Muscle of back (tissue), 13 donors: ENCODE measurements at places on chromosomes 5 and 9.

DNA sequence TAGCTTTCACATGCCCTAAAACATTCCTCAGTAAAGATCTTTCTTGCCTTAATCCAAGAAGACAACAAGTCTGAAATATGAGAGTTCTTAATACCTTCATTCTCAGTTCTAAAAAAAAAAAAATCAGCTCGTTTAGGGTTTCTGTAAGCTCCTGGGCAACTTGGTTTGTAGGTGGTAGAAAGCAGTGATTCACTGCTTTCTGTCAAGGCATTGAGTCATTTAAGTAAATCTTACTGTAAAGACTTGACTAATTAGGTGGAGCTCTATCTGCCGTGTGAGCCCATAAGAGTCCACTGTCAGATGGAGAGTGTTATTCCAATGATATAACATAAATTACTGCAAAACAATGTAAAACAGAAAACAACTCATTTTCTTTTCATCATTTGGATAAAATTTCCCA, 56.1 kb upstream of the MAST4 start:
- DNase-seq, result no peak

DNA sequence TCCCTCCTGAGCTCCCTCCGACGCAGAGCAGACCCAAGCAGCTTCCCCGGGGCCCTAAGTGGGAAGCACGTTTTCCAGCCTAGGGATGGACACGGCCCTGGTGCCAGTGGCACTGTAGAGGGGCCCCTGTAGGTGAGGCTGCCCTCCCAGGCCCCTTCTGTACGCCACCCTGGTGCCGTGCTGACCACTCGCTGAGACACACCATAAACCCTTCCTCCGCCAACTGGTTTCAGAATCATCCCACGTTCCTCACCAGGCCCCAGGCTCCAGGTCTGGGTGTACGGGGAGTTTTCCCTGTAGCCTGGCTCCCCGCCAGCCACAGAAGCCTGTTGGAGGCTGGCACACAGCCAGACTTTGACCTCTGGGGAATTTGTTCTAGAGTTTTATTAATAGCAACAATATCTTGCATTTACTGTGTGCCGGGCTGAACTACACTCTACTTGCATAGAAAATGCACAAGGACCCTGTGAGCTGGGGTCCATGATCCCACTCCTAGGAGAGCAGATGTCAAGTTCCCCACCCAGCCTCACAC, 18.2 kb upstream of the WDR38 start:
- DNase-seq, result no peak

DNA sequence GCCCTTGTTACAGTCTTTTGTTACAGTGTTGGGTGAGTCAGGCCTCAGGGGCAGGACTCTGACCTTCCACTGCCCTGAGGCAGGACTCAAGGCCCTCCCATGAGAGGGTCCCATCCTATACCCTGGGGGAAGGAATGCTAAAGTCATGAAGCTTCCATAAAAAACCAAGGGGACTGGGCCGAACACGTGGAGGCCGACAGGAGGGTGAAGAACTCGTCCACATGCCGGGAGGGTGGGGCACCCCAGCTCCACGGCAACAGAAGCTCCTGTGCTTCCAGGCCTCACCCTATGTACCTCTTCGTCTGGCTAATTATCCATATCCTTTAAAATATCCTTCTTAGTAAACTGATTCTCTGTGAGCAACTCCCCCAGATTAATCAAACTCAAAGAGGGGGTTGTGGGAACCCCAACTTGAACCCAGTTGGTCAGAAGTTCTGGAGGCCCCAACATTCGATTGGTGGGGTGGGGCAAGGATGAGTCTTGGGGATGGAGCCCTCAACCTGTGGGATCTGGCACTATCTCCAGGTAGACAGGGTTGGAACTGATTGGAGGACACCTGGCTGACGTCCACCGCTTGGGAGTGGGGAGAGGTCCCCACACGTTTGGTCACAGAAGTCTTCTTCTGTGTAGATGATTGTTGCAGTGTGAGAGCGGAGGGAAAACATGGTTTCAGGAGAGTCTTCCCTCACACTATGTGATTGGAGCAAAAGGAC, 19.1 kb downstream of the MGAT1 start:
- no peak for DNase-seq

DNA sequence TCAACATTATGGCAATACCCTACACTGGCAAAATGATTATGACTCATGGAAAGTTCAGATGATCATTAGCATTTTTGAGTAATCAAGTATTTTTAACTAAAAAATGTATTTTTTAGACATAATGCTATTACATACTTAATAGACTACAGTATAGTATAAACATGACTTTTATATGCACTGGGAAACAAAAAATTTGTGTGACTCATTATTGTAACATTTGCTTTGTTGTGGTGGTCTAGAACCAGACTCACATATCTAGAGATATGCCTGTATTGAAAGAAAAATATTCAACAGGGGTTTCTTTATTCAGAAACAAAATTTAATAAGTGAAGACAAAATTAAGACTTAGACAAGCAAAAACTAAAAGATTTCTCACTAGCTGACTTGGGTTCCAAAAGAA, 385.3 kb upstream of the RIOK2 start:
- no peak for DNase-seq
